ENCODE measurements at places on chromosomes 4 and X.

DNA sequence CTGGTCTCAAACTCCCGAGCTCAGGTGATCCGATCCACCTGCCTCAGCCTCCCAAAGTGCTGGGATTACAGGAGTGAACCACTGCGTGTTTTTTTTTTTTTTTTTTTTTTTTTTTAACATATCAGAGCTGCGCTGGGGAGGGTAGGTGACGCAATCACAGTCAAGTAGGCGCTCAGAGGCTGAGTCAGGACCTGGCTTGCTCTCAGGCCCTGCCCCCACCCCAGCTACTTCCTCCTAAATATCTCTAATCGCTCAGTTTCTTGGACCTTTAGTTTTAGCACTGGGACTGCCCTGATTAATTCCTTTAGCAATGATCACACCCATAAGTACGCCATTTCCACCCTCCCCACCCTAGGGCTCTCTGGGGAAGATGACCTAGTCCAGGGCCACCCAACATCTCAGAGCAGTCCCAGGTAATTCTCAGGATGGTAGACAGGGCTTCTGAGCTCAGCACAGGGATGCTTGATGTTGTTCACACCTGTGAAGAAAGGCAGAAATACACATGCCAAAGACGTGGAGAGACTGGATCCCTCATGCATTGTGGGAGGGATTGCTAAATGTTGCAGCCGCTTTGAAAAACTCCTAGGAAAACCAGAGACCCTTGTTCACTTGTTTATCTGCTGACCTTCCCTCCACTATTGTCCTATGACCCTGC lies 50.2 kb downstream of the DDX3X start:
- peak; percentile 86 for DNase-seq

DNA sequence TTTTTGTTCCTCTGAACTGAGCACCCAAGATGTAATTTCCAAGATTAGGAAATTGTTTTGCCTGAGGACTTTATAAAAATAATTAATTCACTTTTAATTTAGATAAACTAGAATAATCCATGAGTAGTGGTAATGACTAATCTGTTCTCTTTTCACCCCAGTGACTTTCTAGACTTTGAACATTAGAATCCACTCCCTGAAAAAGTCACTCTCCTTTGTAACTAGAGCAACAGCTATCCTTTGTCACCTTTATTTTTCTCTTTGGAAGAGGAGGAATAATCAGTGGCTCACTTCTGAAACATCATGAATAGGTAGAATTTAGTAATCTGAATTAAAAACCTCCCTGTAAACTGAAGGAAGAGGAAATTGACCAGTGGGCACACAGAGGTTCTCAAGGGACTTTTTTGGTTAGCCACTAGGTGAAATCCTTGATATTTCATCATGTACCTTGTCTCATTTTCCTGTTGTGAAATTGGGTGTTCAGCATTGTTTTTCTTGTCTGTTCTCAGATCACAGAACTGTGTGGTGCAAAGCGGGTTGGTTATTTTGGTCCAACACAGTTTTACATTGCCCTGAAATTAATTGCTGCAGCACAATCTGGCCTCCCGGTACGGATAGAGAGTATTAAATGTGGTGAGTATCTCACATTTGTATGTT lies 59.4 kb downstream of the REPS2 start:
- peak; percentile 24 for DNase-seq

DNA sequence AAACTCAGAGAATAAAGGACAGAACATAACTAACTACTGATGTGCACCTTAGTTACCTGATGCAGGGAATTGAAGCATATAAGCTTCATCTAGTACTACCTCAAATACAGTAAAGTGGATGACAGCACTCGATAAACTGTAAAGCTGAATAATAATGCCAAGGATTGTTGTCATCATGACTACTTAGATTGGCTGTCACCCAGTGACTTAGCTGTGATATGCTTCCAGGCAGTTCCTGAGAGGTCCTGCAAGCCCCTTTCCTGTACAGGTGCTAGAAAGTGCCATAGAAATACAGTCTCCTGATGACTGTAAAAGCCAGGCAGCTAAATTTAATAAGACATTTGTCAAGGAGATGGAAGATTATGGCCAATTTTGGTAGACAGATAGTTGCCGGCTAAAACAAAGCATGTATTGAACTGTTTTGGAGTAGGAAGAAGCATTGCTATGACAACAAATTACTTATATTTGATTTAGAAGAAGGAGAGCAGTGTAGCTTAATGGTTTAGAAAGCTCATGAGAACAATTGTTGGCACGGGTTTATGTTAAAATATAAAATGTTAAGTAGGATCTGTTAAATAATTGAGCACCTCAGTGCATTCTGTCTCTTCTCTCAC lies 29.7 kb downstream of the TMEM164 start:
- DNase-seq = peak; percentile 11

- no peak for DNase-seq
Measured at GRCh38 chrX:72002875-72003274, 92.2 kb downstream of the NHSL2 start.

GRCh38 chrX:28178206-28178605 lies 197.0 kb upstream of the DCAF8L1 start:
- DNase-seq = no peak

DNA sequence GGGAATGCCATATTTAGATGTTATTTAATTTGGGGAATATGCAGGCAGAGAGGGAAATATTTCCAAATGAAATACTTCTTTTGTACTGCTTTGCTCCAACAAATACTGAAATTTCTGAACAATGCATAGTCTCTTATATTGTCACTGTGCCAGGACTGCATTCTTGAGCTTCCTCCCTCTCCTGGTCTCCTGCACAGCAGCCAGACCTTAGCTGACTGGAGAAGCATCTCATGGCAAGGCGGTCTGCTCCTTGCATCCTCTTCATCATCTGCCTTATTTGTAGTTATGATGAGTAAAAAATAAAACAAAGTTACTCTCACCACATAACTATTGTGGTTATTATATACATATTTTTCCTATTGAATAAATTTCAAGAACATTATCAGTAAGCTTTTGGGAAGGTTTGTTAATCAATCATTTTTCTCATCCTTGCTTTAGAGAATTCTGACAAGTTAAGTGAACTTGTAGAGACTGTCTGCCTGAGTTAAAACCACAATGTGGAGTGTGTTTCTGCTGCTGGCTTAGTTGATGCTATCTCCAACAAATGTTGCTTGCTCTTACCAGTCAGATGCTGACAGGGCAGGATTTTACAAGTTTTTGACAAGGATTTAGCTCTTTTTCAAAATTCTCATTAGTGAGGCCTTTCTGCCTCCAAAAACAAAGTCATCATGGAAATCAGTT lies 153.6 kb downstream of the SOWAHB start:
- peak; percentile 26 for DNase-seq

- DNase-seq = no peak
Measured at GRCh38 chrX:88991583-88992132, 244.6 kb downstream of the CPXCR1 start.

DNA sequence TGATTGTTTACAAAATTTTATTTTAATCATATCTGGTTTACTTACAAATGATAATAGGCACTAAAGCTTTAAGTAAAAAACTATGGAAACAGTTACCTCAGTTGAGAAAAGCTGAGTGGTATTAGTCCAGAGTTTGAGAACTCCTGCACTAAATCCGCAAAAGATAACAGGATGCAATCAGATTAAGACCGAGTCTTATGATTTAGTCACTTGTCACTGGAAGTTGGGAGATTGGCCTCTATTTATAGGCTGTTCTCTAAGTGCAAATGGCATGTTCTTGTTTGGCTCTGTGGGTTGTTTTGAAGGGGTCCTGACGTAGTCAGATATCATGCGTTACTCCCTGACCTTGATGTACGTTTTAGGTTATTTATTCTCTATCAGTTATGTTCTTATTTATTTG lies 6.3 kb downstream of the GPAT3 start:
- DNase-seq = no peak

- DNase-seq = no peak
Measured at GRCh38 chr4:85803856-85804255, 328.9 kb downstream of the ARHGAP24 start.

GRCh38 chr4:90798948-90799347 lies 671.8 kb downstream of the CCSER1 start:
- DNase-seq = no peak

DNA sequence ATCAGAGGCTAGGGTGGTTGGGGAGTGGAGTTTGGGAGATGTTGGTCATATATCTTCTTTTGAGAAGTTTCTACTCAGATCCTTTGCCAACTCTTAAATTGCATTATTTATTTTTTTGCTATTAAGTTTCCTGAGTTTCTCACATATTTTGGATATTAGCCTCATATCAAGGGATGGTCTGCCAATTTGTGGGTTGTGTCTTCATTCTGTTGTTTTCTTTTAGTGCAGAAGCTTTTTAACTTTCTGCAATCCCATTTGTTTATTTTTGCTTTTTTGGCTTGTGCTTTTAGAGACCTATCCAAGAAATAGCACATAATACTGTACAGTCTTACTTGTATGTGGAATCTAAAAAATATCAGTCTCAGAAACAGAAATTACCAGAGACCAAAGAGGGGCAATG lies 509.2 kb upstream of the HS3ST1 start:
- DNase-seq = no peak

- no peak for DNase-seq
Measured at GRCh38 chr4:128351502-128351901, 63.9 kb upstream of the PGRMC2 start.

GRCh38 chr4:39146211-39146610 lies 36.1 kb upstream of the WDR19 start:
- DNase-seq = no peak

DNA sequence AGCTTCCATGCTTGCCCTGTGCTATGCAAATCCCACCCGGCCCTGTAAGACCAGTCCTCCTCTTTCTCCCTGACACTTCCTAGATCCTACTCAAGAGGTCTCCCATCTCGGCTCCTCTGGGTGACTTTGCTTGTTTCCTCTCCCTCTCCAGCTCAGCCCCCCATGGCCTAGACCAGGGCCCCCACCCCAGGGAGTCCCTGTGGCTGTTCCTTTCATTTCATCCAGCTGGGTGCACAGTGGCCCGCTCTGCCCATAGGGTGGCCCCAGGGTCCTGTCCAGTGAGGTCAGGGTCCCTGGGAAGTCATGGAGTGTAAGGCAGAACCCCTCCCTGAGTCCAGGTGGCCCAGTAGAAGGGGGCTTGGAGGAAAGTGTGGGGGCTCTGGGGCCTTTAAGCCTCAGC lies 52.3 kb upstream of the NKX1-1 start:
- no peak for DNase-seq

DNA sequence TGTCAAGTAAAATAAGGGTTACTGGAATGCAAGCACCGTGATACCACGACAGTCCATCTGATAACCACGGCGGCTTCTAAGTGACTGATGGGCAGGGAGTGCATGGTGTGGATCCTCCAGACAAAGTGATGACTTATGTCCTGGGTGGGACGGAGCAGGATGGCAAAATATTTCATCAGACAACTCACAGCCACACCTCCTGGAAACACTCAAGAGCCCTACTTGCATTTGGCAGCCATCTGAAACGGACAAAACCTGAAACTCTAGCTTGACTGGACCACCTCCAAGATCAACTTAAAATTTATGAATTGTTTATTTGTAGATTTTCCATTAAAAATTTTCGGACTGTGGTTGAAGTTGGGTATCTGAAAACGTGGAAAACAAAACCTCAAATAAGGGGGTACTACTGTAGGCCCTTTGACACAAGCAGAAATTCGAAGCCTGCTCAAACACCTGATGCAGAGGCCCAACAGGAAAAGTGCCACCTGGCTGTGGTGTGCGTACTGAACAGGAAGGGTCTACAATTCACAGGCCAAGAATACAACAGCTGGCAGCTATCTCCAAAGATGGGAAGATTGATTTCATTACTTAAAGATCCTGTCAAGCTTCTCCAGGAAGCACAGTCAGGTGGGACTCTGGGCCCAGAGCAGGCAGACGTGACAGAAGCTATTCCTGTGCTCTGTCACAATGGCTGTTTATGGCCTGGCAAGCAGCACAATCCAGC lies 26.0 kb downstream of the LRIT3 start:
- DNase-seq = peak; percentile 89

DNA sequence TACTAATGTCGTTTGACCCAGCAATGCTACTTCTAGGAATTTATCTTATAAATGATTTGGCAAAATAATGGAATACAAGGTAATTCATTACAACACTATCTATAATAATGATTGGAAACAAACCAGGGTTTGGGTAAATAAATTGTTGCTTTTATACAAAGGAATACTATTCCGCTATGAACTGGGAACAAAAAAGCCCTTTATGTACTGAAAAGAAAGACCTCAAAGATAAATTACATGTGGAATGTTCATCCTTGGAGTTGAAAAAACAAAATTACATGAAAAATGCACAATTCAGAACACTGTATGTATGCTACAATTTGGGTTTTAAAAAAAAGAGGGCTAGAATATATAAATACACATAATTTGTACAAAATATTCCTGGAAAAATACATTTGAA lies 5.2 kb upstream of the NUP54 start:
- DNase-seq = no peak

DNA sequence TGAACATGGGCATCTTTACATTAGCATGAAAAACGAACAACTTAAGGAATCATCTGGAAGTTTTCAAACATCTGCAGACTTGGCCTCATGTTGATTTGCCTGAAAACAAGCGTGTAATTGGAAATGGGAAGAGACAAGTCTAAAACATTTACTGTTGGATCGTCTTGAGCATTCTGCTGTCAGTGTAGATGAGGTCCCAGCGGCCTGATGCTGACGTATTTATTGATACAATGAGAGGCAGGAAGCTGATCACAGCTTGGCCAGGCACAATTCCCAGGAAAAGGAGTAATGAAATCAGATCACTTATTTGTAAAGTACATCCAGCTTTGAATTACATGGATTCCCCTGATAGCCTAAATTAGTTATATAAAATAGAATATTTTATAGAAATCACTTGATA lies 210.6 kb downstream of the CLCN4 start:
- DNase-seq = no peak

DNA sequence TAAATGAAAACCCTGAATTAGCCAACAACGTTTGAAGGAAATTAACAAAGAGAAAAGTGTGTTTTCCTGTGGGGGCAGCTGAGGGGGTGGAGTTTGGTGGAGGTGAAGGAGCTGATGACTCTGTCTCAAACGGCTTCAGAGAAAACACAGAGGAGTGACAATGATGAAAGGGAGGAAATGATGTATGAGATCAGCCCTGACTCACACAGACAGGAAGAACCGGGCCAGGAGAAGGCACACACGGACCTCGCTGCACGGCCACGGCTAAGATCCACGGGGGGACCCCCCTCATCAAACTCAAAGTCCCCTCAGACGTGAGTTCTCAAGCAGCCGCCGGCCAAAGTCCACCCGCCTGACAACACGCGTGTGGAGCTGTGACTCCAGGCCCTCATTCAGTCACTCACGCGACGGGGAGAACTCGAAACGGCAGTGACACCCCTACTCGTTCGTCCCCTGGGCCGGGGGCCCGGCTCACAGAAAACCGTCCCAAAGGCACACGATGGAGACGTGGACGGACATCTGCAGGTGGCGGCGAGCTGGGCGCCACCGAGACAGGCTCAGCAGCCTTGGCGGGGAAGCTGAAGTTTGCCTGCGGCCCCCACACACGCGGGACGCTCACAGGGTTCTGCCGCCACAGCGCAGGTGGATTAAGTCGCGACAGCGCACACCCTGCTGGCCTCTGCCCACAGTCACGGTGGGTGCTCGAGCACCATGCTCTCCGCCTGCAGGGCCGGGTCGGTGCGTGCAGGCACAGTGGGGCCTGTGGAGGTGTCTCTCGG lies 28.8 kb downstream of the PPP2R3B start:
- DNase-seq = peak; percentile 19

- DNase-seq = no peak
Measured at GRCh38 chrX:108221301-108221864, 129.8 kb downstream of the ATG4A start.
